Lower lobe of right lung (tissue), 2 donors: ENCODE measurements at places on chromosomes 2 and 18. TPM values are rescaled to one million over a fixed set of nuclear protein-coding genes. Genes with fewer than 3 reads are reported as not detected.

The LYG1 gene
- total RNA-seq: 1.0 TPM

The SCYGR4 gene
- total RNA-seq: not detected

The AKAIN1 gene
- not detected for total RNA-seq

The GPAT2 gene
- 4.3 TPM for total RNA-seq

The PLA2R1 gene
- total RNA-seq: 5.6 TPM

The CIB4 gene
- total RNA-seq: not detected

DNA sequence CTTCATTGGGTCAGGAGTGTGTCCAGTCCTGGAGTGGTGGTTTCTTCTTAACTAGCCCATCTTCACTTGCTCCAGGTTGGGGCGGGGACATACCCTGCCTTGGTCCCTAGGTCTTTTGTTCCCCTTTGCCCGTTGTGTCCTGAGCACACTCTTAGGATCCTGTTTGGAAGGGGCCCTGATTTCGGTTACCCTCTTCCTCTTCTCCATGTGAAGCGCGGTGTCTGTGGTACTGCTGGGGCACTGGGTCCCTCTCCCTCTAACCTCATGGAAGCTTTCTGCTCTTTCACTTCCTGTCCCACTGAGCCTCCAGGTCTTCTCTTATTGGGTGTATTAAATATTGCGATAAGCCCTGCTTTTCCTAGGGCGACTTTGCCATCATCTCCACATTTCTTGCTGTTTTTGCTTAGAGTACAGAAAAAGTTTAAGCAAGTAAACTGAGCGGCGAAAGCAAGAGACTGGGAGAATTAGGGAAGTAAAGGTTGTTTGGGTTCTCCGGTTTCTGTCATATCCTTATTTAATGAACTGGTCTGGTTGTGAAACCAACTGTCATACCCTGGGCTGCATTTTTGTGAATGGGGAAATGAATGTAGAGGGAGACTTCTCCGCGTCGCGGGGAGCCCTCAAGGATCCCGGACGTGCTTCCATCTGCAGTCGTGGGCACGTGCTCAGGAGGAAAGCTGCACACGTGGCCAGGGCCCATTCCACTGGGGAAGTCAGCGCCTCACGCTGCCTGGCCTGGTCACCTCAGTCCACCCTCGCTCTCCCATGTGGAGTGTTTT is 73.8 kb upstream of the B3GNT7 start:
- no peaks in the 10 kb centered on the region for H3K27me3 ChIP-seq
- H3K4me1 ChIP-seq: peaks cover 18% of the 10 kb centered on the region
- peak overlapping the region; percentile 53 for H3K27ac ChIP-seq
- H3K36me3 ChIP-seq: peaks cover 4% of the 10 kb centered on the region
- peak; percentile 82 for DNase-seq

- H3K27ac ChIP-seq: no peak overlapping the region
- no peaks in the 10 kb centered on the region for H3K27me3 ChIP-seq
- peaks cover 14% of the 10 kb centered on the region for H3K36me3 ChIP-seq
- peaks cover 40% of the 10 kb centered on the region for H3K4me1 ChIP-seq
- no peak for DNase-seq
Measured at GRCh38 chr18:46073474-46074331, 1.6 kb upstream of the PSTPIP2 start.

DNA sequence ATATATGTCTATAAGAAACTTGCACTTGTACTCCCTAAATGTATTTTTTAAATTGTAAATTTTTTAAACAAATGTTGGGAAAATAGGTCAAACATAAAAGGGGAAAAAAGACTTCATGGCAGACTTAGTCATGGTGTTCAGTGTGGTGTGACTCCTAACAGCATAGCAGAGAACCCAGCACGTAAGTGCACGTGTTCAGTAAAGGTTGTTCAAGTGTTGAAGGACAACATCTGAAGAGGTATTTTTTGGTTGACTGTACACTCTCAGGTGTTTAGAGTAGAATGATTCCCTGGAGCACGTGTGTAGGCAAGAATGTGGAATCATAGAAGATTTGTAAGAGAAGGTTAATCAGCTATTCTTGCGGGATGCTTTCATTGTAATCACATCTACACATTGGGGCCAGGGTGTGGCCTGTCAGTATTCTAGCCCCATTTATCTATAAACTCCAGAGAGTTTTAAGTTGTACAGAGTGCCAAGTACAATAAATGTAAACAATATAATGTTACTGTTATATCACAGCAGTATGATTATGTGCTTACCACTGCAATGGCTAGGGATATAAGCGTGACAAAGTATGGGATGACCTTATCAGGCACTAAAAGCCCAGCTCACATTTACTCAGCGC is 106.8 kb downstream of the CRIM1 start:
- H3K27me3 ChIP-seq: no peaks in the 10 kb centered on the region
- no peak for DNase-seq
- H3K36me3 ChIP-seq: peaks cover 26% of the 10 kb centered on the region
- H3K4me1 ChIP-seq: peaks cover 40% of the 10 kb centered on the region
- H3K4me3 ChIP-seq: no peak overlapping the region
- H3K27ac ChIP-seq: no peak overlapping the region

DNA sequence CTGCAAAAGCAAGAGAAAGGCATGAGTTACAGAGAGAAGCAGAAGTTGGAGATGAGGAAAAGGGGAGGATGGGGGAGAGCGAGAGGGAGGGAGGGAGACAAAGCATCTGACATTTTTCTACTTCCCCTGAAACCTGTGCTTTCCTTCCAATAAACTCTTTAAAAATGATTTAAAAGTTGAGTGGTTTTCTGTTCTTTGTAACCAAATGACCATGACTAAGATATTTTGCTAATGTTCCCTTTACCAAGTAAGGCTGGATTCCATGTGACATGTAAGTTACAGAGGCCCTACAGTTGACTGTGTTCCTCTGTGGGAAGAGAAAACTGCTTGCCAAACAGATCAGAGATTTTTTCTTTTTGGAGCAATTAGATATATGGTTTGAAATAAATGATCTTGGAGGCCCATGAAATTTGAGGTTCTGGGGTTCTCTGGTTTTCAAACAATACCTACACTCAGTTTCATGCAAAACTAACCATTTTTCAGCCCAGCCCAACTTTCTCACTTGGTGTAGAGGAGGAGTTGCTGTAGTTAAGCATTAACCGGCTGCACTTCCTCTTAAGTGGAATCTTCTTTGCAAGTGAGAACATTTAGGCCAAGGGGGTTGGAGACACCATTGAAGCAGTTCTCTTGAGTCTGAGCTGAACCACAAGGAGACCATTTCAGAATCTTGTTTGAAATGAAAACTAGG is 34.5 kb downstream of the INSIG2 start:
- no peak for DNase-seq
- H3K4me3 ChIP-seq: no peak overlapping the region
- no peaks in the 10 kb centered on the region for H3K27me3 ChIP-seq
- H3K4me1 ChIP-seq: peaks cover 50% of the 10 kb centered on the region

DNA sequence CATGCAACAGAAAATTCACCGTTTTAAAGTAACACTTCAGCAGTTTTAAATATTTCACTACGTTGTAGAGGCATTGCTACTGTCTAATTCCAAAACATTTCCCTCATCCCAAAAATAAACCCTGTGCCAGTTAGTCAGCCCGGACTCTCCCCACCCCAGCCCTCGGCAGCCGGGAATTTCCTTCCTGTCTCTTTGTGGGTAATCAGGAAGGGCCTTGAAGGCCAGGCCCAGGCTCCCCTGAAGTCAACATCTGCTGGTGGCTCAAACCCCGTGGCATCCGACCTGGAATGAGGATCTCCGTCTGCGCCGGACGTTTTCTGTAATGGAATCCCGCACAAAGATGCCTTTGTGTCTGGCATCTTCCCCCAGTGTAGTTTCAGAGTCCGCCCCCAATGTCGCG is 219.6 kb downstream of the SNTG2 start:
- no peak overlapping the region for H3K4me3 ChIP-seq
- no peak for DNase-seq
- no peaks in the 10 kb centered on the region for H3K36me3 ChIP-seq
- peak overlapping the region; percentile 15 for H3K27ac ChIP-seq
- peaks cover 6% of the 10 kb centered on the region for H3K4me1 ChIP-seq

- H3K4me1 ChIP-seq: peaks cover 3% of the 10 kb centered on the region
- no peaks in the 10 kb centered on the region for H3K36me3 ChIP-seq
- H3K27ac ChIP-seq: no peak overlapping the region
- H3K4me3 ChIP-seq: no peak overlapping the region
- DNase-seq: no peak
Measured at GRCh38 chr2:120436885-120437603, 91.1 kb downstream of the INHBB start.

GRCh38 chr2:232230560-232230959 is 148.0 kb upstream of the ALPP start:
- H3K4me3 ChIP-seq: no peak overlapping the region
- H3K27ac ChIP-seq: no peak overlapping the region
- no peaks in the 10 kb centered on the region for H3K27me3 ChIP-seq
- peaks cover 7% of the 10 kb centered on the region for H3K4me1 ChIP-seq
- H3K36me3 ChIP-seq: no peaks in the 10 kb centered on the region
- DNase-seq: no peak

DNA sequence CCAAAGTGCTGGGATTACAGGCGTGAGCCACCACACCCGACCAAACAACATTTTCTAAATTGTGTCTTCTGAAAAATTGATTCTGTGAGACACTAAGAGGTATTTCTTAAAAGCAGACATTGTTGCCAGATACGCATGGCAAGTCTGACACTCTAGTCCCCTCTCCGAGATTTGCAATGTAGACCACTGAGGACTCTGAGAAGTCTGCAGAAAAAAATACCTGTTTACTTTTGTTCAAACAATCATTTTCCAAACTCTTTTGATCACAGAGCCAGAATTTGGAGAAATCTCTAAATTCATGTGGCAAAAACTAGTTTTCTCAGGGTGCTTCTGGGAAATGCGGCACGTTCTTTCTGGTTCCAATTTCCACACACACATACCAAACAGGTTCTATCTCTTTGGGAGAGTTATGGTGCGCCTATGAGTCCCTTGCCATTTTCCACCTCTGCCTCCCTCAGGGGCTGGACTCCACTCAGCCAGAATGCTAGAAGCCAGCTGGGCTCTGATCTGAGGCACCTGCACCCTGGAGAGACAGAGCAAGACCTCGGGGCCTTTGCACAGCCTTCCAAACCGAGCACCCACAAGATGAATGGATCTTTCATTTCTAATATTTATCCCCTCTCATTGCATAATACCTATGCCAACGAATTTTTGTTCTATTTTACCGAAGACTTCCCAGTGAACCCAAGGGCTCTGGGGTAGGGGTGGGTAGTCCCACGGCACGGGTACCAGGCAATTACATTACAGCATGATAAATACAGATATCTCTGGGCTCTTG is 152.7 kb downstream of the MYCN start:
- no peaks in the 10 kb centered on the region for H3K36me3 ChIP-seq
- no peaks in the 10 kb centered on the region for H3K27me3 ChIP-seq
- DNase-seq: no peak
- H3K27ac ChIP-seq: no peak overlapping the region
- H3K4me1 ChIP-seq: no peaks in the 10 kb centered on the region

- no peaks in the 10 kb centered on the region for H3K36me3 ChIP-seq
- no peaks in the 10 kb centered on the region for H3K27me3 ChIP-seq
- no peaks in the 10 kb centered on the region for H3K4me1 ChIP-seq
- no peak overlapping the region for H3K4me3 ChIP-seq
- no peak for DNase-seq
Measured at GRCh38 chr18:51897884-51898283, 442.1 kb upstream of the DCC start.

GRCh38 chr2:145563741-145564615 is 1044.1 kb upstream of the ZEB2 start:
- no peak overlapping the region for H3K27ac ChIP-seq
- DNase-seq: no peak
- H3K36me3 ChIP-seq: no peaks in the 10 kb centered on the region
- no peaks in the 10 kb centered on the region for H3K4me1 ChIP-seq
- H3K4me3 ChIP-seq: no peak overlapping the region
- no peaks in the 10 kb centered on the region for H3K27me3 ChIP-seq

- no peak overlapping the region for H3K4me3 ChIP-seq
- no peak for DNase-seq
- H3K27me3 ChIP-seq: no peaks in the 10 kb centered on the region
- H3K4me1 ChIP-seq: no peaks in the 10 kb centered on the region
- no peaks in the 10 kb centered on the region for H3K36me3 ChIP-seq
Measured at GRCh38 chr2:126463892-126464674, 191.9 kb upstream of the GYPC start.

- DNase-seq: no peak
- H3K36me3 ChIP-seq: no peaks in the 10 kb centered on the region
- no peak overlapping the region for H3K27ac ChIP-seq
- no peak overlapping the region for H3K4me3 ChIP-seq
- H3K27me3 ChIP-seq: no peaks in the 10 kb centered on the region
- no peaks in the 10 kb centered on the region for H3K4me1 ChIP-seq
Measured at GRCh38 chr2:148058641-148059040, 37.8 kb downstream of the MBD5 start.

- no peak for DNase-seq
- H3K27me3 ChIP-seq: peaks cover 32% of the 10 kb centered on the region
- peaks cover 15% of the 10 kb centered on the region for H3K4me1 ChIP-seq
- H3K4me3 ChIP-seq: no peak overlapping the region
- no peak overlapping the region for H3K27ac ChIP-seq
- no peaks in the 10 kb centered on the region for H3K36me3 ChIP-seq
Measured at GRCh38 chr18:69399253-69399652, 1.4 kb upstream of the DOK6 start.

DNA sequence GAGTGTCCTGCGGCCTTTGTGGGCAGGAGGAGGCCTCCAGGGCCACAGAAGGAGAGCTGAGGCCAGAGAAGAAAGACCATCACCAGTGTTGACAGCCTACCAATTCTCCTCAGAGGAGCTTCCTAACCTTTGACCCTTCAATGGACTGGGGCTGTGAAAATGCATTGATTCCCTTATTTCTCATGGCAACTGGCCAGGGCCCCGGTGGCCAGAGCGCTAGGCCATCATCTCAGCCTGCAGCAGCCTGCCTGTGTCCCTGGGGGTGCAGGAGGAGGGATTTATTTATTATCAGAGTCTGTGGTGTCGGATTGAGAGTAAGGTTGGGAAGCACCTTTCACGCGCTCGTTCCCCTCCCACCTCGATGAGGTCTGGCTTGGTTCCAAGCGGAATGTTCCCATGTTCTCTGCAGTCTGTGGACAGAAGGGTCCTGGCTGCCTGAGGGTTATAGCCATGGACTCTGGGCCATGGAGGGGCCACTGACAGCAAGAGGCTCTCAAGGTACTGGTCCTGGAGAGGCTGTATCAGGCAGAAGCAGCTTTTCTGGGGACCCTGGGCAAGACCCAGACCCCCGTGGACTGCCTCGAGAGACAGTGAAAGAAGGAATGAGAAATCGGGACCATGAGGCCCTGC is 53.8 kb downstream of the CYP27C1 start:
- H3K4me3 ChIP-seq: no peak overlapping the region
- H3K4me1 ChIP-seq: no peaks in the 10 kb centered on the region

DNA sequence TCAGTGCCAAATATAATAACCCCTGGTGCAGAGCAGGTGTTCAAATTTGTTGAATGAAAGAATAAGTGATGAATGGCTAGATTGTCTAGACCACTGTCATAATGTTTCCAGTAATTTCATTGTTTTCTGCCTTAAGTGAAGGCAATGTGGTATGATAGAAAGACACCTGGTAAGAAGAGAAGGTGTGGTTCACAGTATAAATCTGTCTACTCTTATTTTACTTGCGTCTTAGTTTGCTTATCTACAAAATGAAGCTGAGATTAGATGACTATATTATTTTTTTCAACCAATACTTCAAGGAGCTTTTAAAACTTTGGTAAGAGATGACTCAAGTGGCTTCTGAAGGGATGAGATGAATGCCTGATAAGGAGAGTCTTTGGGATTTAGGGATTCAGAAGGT is 788.4 kb downstream of the EPHA4 start:
- no peak overlapping the region for H3K4me3 ChIP-seq
- no peaks in the 10 kb centered on the region for H3K36me3 ChIP-seq
- no peak overlapping the region for H3K27ac ChIP-seq
- no peaks in the 10 kb centered on the region for H3K27me3 ChIP-seq
- no peaks in the 10 kb centered on the region for H3K4me1 ChIP-seq
- no peak for DNase-seq
